Fibroblast of the aortic adventitia (primary cell): ENCODE measurements at places on chromosomes 6 and 20. TPM values are rescaled to one million over a fixed set of nuclear protein-coding genes. Genes with fewer than 3 reads are reported as not detected.

The ZBP1 gene
- total RNA-seq: not detected in 2 replicates

The ARFGEF3 gene
- total RNA-seq: 0.08 and 0.09 TPM in 2 replicates

The TRDN gene
- total RNA-seq: under 0.01 TPM in 1 of 2 replicates, not detected in the other

The HLA-G gene
- not detected in 2 replicates for total RNA-seq

The FKBP1C gene
- 0.18 and 0.33 TPM in 2 replicates for total RNA-seq

The OR2J3 gene
- total RNA-seq: not detected in 2 replicates
